ENCODE measurements at places on chromosomes 4 and X.

- no peak for DNase-seq
Measured at GRCh38 chrX:116749943-116750342, 287.2 kb upstream of the CT83 start.

DNA sequence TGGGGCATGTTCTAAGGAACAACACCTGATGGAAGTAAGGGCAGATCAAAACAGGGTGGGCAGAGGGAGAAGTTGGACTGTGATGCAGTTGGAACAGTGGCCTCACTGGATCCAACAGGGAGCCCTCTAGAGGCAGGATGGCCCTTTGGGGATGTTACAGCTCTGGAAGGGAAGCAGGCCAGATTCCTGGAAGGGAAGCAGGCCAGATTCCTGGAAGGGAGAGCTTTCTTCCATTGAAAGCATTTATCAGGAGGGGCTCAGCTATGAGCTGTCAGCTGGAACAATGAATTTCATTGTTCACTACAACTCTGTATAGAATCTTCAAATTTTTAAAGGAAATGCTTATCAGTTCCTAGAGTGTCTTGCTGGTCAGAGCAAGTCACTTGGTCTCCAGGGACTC is 17.7 kb downstream of the IL15 start:
- peak; percentile 65 for DNase-seq

GRCh38 chr4:109037026-109037425 is 265.4 kb downstream of the COL25A1 start:
- no peak for DNase-seq

GRCh38 chr4:3193531-3194203 is 55.3 kb upstream of the MSANTD1 start:
- DNase-seq, result no peak

- no peak for DNase-seq
Measured at GRCh38 chr4:14518136-14518535, 484.1 kb upstream of the CPEB2 start.

DNA sequence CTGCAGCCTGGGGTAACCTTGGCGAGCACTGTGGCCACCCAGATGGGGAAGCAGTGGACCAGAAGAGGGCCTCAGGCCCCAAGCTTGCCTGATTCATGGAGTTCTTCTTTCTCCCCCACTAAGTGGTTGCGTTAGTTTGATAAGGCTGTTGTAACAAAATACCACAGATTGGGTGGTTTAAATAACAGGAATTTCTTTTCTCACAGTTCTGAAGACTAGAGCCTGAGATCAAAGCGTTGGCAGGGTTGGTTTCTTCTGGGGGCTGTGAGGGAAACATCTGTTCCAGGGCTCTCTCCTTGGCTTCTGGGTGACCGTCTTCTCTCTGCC is 105.7 kb upstream of the GATB start:
- DNase-seq, result no peak

- DNase-seq, result peak; percentile 48
Measured at GRCh38 chrX:69060631-69061408, 104.4 kb downstream of the PJA1 start.

DNA sequence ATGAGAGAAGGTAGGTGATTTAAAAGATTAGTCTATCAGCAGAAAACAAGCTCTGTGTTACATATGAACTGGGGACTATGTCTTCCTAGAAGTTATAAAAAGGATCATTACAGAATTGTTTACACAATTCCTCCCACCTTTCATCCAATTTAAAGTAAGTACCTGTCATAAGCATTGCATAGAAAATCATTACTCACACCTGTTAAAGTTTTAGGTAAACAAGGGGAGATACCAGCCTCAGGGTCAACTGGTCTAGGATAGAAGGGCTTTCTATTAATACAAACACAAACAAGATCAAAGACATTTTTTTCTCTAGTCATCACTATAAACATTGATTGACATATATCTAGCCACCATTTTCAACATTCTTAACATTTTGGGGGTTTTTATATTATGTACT is 333.9 kb downstream of the ARHGAP24 start:
- no peak for DNase-seq

- DNase-seq, result no peak
Measured at GRCh38 chr4:123127875-123128274, 205.5 kb upstream of the NUDT6 start.

GRCh38 chrX:31449965-31450364 is 378.1 kb upstream of the FTHL17 start:
- DNase-seq, result no peak

GRCh38 chr4:80578001-80578400 is 242.5 kb downstream of the CFAP299 start:
- no peak for DNase-seq

- DNase-seq, result no peak
Measured at GRCh38 chr4:189084671-189085070, 856.0 kb upstream of the FRG1 start.

DNA sequence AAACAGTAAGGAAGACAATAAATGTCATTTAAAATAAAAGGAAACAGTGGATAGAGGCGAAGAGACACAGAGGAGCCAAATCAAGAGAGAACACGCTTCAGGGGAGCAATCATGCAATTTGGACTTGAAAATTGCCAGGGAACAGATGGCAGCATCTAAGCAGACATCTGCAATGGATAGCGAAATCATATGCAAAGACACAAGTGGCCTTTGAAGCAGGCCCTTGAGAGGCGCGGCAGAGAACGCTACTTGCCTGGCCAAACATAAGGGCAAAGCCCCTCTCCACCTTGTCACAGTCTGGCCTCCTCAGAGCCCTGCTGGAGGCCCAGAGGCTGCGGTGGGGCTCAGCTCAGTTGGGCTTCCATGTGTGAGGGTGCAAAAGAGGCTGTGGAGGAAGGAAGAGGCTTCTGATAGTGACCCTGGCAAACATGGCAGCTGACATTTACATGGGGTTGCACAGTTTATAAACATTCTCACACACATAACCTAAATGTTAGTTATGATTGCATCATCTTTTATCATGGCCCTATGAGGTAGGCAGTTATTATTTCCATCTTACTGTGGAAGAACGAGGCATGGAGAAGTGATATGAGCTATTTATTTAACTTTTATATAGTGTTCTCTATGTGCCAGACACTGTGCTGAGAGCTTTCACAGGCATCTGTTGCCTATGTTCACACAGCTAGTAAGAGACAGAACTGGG is 18.3 kb downstream of the ADGRG4 start:
- DNase-seq, result no peak

DNA sequence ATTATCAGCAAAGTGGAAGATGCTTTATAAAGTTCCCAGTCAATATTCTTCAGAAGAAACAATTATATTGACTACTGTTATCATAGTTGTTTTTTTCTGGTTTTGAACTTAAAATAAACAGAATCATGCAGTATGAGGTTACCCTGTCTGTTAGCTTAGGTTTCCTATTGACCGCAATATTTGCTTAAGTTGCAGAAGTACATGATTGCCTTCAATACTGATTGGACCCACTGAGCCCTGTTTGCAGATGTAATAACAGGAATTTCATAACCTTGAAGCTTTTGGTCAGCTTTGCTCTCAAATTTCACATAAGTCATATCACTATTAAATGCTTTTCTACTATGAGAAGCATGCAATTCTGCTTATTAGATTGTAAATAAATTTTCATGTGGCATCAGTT is 229.1 kb upstream of the FSTL5 start:
- DNase-seq, result no peak

DNA sequence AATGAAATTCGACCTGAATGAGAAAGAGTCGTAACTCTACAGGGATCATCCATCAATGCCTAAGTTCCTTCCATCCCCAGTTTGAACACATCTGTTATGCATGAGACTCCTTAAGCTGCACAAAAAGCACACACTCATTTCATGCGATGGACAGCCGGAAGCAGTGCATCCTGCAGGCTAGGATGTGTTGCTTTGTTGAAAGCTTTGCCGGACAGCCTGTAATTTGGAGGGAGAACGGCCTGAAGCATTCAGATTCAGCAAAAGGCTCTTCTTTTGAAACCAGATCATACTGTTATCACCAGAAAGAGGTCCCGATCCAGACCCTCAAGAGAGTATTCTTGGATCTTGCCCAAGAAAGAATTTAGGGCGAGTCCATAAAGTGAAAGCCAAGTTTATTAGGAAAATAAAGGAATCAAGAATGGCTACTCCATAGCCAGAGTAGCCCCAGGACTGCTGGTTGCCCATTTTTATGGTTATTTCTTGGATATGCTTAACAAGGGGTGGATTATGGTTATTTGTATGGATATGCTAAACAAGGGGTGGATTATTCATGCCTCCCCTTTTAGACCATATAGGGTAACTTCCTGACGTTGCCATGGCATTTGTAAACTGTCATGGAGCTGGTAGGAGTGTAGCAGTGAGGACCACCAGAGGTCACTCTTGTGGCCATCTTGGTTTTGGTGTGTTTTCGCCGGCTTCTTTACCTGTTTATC is 48.1 kb upstream of the DHRSX start:
- no peak for DNase-seq

DNA sequence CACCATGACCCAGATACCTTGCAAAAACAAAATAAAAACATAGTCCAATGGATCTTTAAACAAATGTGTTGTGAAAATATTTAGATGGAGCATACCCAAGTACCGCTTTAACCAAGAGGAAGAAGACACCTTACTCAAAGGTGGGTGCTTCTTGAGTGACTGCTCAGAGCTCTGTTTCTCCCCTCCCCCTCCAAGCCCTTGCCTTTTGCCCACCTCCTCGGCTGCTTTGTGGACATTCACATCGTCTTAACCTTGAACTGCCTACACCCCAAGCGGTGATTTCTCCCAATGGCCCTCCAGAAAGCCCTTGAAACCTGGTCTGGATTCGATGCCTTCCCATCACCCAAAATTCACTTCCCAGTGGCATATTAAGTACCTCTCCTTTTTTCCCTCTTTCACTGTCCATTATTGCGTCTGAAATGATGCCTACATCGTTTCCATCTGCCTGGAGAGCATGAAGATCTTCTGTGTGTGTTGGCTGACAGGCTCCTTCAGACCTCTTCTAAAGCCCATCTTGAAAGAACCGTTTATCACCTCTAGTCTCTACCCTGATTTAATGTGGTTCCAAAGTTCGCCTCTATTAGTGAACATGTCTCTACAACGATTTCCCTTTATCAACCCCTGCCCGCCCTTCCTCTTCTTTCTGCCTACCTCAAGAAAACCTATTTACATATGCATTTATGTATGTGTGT is 968 bp downstream of the GPRIN3 start:
- DNase-seq, result peak; percentile 48

DNA sequence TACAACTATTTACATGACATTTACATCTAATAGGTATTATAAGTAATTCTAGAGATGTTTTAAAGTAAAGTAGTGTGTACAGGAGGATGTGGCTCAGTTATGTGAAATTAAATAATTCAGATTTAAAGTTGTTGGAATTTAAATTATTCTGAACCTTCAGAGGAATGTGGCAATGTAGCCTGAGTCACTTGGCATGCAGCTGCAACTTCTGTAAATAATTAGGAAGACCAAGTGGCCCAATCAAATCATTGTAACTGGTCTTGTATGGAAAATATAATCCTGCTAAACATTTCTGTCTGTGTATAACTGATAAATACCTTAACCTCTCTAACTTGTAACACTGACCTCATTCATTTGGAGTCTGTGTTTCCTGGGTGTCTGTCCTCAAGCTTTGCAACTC is 828.9 kb downstream of the GLUD2 start:
- DNase-seq, result no peak

DNA sequence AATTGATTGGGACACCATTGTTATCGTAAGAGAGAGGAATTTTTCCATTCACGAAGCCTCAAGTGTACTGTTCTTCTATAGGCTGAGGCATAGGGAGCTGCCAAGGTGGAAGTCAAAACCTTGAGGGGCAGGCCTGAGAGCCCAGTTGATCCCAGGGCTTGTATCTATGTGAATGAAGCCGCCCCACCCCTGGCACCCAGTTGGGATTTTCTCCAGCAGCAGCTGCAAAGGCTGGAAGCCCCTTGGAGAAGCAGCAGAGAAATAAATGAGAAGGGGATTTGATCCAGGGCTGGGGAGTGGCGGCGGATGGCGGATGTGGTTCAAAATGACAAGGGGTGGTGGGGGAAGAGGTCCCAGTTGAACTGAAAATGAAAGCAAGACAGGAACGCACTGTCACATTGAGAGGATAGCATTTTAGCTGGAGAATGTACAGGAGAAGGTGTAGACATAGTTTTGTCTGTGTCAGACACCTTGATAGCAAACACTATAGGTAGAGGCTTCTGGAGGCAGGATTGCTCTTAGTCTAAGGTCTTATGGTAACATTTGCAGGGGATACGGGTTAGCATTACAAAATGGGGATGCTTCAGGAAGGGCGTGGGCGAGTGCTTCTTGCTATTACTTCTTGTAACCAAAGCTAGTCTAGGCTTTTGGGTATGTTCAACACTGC is 32.6 kb downstream of the DOCK11 start:
- DNase-seq, result no peak

DNA sequence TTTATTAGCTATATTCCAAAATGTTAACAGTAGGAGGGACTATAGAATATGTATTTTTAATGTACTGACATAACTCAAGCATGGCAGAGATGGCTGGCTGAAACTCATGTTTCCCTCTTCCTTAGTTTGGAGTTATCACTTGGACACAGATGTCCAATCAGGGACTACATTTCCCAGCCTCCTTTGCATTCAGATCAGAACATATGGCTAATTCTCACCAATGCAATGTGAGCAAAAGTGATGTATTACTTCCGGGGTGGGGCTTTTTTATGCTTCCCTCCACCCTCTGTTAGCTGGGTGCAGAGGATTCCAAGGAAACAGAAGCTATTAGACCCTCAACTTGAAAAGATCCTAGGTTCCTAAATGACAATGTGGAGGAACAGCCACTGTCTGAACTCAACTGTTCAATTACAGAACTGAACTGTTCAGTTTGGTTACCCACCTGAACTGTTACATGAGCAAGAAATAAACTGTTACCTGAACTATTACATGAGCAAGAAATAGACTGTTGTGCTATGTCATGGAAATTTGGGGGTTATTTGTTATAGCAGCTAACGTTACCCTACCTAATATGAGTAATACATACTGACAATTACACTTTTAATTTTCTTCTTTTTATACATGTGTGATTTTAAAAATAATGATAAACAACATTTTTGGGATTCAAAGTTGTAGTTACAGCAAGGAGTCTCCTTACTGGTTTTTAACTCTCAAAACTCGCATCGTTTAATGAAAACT is 29.6 kb upstream of the ERVMER34-1 start:
- no peak for DNase-seq

GRCh38 chrX:47662144-47662657 is 3.2 kb upstream of the UXT start:
- DNase-seq, result no peak

DNA sequence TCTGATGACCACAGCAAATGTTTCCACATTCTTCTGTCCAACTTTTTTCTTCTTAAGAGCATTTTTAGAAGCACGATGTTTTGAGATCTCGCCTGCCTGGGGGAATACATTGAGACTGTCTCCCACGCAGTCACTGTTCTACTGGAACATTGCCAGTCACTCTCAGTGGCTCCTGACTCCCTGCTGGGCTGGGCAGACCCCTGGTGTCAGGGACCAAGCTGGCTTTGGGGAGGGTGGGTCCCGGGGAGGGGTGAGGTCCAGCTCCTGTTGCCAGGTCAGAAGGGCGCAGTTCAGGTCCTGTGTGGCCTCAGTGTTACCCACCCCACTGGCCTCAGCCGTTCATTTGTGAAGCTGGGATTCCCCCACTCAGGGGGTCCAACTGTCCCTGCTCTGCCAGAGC is 18.9 kb upstream of the ABLIM2 start:
- no peak for DNase-seq

- no peak for DNase-seq
Measured at GRCh38 chrX:149467920-149468319, 37.2 kb downstream of the IDS start.
